ENCODE measurements at places on chromosomes 2 and 18. TPM values are rescaled to one million over a fixed set of nuclear protein-coding genes. Genes with fewer than 3 reads are reported as not detected.

The C2orf74 gene
- total RNA-seq: 20.2 TPM

The BBS5 gene
- total RNA-seq: 2.2 TPM

The EGR4 gene
- not detected for total RNA-seq

The TIA1 gene
- total RNA-seq: 162 TPM

The DAPL1 gene
- total RNA-seq: not detected

The CCDC148 gene
- total RNA-seq: 0.18 TPM

The MARCHF4 gene
- total RNA-seq: 7.2 TPM

The LAPTM4A gene
- total RNA-seq: 92.8 TPM

The RAB6C gene
- total RNA-seq: not detected

The DYSF gene
- 87.3 TPM for total RNA-seq

The ST3GAL5 gene
- 19.7 TPM for total RNA-seq

The CD8B2 gene
- total RNA-seq: not detected

The GALNT13 gene
- 0.36 TPM for total RNA-seq

The CYBRD1 gene
- 20.0 TPM for total RNA-seq

The UPP2 gene
- total RNA-seq: not detected

The XDH gene
- total RNA-seq: not detected
